ENCODE measurements at places on chromosomes 13 and 19.
A peak's percentile ranks its signal among the peaks of the same experiment; 100 is the strongest.

- DNase-seq: peak; percentile 67
These were observed 420.8 kb upstream of the GPC6 start for GRCh38 chr13:92805766-92806165.

DNA sequence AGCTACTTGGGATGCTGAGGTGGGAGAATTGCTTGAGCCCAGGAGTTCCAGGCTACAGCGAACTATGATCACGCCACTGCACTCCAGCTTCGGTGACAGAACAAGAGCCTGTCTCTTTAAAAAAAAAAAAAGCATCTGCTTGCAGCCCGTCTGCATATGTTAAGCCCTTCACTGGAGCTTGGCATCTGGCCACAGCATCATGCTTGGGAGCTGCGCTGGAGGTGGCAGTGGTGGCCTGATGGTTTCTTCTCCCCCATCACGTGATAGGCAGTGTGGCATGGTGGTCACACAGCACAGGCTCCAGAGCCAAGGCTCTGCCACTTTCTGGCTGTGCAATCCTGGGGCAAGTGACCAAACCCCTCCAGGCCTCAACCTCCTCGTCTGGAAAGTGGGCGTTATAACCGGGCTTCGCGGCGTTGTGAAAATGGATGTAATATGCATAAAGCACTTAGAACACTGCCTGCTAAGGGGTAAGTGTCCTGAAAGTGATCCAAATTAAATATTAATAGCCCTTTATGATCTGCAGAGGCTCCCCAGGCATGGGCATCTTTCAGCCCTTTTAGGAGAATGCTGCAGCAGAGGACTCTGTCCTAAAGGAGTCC is 24.4 kb downstream of the MARK4 start:
- no peak for DNase-seq

DNA sequence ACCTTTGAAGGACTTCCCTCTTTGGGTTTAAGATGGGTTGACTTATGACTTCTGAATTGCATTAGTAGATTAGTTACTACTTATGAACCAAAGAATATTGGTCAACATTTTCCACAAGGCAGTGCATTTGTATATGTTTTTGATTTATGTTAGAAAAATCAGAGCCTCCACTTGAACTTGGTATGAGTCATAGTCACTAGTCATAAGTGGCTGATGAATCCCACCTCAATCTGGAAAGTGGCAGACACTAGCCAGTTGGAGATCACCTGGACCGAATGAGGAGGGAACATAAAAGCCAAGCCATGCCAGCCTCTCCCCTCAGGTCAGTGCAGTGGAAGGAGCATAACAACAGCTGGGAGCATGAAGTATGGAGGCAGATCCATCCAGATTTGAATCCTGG is 39.3 kb upstream of the SPART start:
- no peak for DNase-seq

DNA sequence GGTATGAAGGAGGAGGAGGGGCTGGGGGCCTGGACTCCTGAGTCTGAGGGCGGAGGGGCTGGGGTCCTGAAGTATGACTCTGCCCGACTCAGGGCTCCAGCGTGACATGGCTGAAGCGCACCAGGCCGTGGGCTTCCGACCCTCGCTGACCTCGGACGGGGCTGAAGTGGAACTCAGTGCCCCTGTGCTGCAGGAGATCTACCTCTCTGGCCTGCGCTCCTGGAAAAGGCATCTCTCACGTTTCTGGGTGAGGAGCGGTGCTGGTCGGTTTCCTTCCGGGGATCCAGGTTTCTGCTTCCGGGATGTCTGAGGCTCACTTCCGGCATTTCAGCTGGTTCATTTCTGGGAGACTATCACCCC is 1.2 kb downstream of the CPT1C start:
- DNase-seq: no peak

DNA sequence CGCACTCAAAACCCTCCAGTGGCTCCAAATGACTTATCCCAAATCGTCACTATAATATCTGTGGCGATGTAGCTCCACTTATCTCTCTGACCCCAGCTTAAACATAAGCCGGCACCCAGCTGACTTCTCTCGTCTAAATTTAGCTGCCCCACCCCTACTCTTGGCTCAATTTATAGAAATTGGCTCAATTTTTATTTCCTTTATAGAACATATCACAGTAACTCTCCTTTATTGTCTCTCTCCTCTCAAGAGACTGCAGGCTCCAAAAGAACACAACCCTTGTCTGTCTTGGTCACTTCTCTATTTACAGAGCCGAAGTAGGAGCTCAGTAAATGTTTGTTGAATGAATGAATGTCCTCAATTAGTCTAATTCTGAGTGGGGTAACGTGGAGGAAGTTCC is 805 bp downstream of the ZNF784 start:
- no peak for DNase-seq

GRCh38 chr13:111298214-111298975 is 22.0 kb upstream of the TEX29 start:
- DNase-seq: no peak

DNA sequence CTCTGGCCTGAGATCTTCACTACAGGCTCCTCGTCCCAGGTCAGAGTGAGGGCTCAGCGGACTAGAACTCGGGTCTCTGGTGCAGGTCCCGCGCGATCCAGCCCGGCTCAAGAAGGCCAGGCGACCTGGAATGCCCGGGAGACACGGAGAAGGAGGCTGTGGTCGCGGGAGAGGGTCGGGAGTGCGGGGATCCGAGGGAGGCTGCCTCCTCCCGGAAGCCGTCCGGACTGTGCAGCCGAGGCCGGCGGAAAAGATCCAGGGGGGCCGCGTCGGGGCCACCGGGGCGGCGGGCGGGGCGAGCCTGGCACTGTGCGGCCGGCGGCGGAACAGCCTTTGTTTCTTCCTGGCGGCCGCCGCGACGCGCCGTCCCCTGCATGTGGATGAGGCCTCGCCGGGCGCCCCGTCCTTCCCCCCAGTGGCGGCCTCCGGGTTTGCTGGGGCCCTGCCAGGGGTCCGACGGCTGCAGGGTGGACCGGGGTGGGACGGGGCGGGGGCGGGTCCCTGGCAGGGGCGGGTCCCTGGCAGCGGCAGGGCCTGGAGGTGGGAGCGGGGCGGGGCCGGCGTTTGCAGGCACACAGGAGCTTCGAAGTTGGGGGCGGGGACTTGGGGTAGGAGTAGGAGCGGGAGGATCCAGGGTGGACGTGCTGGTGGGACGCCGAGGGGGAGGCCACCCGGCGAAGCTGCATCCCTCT is 1.0 kb upstream of the SLC7A10 start:
- DNase-seq: no peak

DNA sequence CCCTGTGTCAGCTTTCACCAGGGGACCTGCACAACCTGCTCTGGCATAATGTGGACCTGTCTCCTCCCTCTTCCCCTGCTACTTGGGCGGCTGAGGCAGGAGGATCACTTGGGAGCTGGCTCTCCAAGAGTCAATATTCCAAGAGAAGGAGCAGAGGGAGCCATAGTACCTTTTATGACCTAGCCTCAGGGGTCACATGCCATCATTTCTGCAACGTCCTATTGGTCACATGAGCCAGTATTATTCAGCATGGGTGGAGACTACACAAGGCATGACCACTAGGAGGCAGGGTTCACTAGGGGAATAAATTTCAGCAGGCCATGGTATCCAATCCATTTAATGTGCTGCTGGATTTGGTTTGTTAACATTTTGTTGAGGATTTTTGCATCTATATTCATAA is 12.0 kb upstream of the SHFL start:
- peak; percentile 70 for DNase-seq

- DNase-seq: peak; percentile 93
These were observed 4.1 kb upstream of the CNOT3 start for GRCh38 chr19:54133312-54133956.

- DNase-seq: peak; percentile 1
These were observed 1.7 kb upstream of the S1PR4 start for GRCh38 chr19:3176715-3177501.

DNA sequence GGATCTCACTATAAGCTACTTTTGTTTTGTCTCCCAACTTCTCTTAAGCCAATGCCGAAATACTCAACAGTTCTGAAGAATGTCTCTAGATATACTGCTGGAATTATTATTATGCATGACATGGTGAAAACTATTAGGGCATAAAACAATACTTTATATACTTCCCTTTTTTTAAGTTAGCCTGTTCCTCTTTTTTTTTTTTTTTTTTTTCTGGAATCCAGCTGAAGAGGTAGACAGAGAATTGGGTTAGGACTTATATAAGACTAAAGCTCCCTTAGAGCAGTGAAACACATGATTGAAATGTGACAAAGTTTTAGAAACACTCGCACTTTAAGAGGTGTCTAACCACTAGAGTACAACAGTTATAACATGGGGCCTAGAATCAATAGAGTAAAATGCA is 850.9 kb upstream of the PCDH9 start:
- DNase-seq: peak; percentile 72

DNA sequence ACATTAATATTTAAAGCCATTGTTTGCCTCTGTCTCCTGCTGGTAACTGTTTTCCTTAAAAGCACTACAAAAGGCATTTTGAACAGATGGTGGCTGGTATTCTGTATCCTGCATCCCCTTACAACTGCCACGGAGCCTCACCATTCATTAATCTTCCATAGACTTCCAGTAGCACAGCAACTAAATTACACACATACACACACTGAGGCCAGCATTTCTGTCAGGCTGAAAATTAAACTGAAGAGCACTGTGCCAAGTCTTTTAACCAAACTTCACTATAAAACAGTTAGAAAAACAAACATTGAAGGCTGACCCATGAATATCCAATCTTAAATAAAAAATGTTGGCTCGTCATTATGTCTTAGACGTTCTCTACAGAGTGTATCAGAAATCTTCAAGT is 697.8 kb downstream of the DACH1 start:
- no peak for DNase-seq

DNA sequence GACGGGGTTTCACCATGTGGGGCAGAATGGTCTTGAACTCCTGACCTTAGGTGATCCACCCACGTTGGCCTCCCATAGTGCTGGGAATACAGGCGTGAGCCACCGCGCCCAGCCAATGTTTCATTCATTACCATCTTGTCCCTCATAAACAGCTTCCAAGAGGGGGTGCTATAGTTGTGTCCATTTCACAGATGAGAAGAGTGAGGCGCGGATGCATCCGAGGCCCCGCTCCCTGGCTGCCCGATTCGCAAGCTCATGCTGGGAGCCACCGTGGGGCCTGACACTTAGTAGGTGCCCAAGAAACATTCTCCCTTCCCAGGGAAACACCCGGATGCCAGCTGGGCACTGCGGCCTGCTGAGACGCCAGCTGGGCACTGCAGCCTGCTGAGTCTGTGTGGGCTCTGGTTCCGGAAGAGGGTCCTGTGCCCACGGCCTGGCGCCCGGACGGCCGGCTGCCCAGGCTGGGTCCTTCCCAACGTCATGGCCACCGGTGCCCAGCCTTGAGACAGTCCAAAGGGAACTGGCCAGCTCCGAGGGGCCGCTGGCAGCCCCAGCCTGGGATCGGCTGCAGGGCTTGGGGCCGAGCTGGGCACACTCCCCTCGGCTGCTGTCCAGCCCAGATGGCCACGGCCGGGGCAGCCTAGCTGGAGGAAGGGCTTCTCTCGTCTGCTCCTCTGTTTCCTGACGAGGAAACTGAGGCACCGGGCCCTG is 54.7 kb downstream of the NFIC start:
- DNase-seq: no peak

GRCh38 chr13:58879114-58879513 is 1247.6 kb downstream of the PCDH17 start:
- no peak for DNase-seq

DNA sequence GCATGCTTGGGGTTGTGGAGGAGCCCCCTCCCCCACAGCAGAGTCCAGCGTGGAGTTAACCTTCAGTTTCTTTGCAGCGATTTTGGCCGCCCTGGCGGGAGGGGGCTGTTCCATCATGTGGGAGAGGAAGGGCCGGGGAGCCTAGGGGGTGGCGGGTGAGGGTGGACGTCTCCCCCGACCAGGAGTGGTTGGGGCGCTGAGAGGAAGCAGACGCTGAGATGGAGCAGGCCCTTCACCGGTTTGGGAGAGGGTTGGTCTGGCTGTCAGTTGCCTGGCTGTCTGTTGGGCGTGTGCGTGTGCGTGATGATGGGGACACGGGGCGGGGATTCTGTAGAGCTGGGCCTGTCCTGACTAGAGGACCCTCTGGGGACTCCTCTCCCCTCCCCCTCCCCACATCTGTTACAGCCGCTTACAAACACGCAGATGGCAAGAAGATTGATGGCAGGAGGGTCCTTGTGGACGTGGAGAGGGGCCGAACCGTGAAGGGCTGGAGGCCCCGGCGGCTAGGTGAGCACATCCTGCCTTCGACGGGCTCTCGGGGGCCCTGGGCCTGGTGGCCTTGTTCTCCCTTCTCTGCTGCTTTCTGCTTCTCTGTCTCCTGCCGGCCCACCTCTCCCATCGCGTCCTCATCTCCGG is 9.8 kb upstream of the LIN7B start:
- DNase-seq: no peak

GRCh38 chr19:13206587-13206986 is 56.4 kb downstream of the IER2 start:
- DNase-seq: no peak

GRCh38 chr13:82713687-82714405 is 1168.4 kb downstream of the SLITRK1 start:
- no peak for DNase-seq

DNA sequence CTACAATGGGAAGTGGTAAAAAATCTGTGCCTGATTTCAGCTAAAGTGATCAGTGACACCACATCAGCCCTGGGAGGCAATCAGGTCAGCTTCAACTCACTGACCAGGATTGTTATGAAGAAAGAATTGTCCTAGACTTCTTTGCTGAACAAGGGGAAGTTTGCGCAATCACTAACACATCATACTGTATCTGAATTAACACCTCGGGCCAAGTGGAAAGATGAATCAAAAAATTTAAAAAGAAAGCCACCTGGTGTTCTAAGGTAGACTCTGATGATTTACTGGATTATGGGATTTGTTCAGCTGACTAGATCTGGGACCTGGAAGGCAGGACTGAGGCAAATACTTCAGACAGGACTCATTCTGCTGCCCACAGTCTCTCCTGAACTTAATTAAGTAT is 161.8 kb downstream of the DIAPH3 start:
- DNase-seq: no peak

- DNase-seq: no peak
These were observed 17.7 kb downstream of the WTIP start for GRCh38 chr19:34499155-34499834.

GRCh38 chr13:98500963-98501421 is 75.9 kb downstream of the STK24 start:
- DNase-seq: no peak

DNA sequence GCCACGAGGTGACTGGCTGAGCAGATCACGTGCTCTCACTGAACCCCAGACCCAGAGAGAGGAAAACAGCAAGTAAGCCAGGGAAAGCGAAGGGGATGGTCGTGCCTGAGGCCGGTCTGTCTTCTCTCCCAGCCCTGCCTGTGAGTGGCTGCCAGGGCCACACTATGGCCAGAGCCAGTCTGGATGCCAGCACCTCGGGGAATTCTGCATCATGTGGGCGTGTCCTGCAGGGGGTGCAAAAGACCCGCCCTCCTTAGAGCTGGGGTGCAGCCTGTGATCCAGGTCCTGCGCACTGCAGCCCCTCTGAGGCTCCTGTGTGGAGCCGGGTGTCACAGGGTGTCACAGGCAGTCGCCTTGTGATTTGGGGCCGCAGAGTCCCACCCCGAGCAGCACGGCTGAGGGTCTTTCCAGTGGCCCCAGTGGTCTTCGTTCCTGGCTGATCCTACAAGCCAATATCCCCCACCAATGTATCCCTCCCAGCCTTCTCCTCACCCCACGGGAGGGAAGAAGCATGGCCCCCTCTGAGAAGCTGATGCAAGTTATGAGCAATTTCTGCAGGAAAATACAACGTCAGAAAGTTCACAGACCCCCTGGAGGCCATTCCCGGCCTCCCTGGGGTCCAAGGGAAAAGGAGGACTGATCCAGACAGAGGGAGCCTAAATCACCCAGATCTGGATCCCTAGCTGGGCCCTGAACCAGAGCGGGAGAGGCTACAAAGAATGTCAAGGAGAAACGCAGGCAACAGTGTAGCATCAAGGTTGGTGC is 7.7 kb downstream of the PPP1R12C start:
- DNase-seq: no peak

- no peak for DNase-seq
These were observed 10.2 kb downstream of the DPP9 start for GRCh38 chr19:4713384-4713951.
